ENCODE measurements at places on chromosomes 16 and 17. TPM values are rescaled to one million over a fixed set of nuclear protein-coding genes. Genes with fewer than 3 reads are reported as not detected.

Gene TUBB3
- 10.2 TPM for total RNA-seq

Gene MT4
- total RNA-seq = not detected

Gene C17orf100
- total RNA-seq = 2.3 TPM

Gene CCL17
- not detected for total RNA-seq

GRCh38 chr17:30541802-30542201, 64.6 kb downstream of the GOSR1 start:
- DNase-seq = no peak

GRCh38 chr17:6134721-6135120, 64.5 kb downstream of the WSCD1 start:
- DNase-seq = no peak

DNA sequence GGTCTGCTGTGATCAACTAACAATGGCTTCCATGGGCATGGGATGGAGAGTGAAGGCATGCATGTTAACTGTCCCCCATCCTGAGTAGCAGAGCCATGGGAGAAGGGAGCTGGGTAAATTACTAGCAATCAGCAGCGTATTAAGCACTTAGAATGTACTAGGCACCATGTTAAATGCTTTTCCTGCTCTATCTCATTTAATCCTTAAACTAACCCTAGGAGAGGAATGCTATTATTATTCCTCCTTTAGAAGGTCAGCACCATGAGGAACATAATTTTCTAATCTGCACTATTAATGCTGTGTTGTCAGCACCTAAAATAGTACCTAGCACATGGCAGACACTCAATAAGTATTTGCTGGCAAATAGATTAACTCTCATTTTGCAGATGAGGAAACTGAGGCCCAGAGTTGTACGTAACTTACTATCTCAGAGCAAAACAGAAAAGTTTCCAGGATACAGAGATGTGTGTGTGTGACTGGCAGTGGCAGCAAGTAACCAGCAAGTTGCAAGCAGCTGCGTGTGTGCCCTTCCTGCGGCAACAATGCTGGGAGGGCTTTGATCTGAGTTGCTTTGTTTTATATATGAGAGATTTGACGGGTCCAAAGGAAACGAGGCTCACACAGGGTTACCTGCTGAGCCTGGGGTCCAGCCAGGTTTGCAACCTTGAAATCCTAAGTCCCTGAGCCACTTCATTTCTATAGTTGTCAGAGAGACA, 6.5 kb upstream of the KLHL36 start:
- no peak for DNase-seq

- no peak for DNase-seq
Measured at GRCh38 chr16:87063543-87063942, 253.6 kb downstream of the C16orf95 start.

DNA sequence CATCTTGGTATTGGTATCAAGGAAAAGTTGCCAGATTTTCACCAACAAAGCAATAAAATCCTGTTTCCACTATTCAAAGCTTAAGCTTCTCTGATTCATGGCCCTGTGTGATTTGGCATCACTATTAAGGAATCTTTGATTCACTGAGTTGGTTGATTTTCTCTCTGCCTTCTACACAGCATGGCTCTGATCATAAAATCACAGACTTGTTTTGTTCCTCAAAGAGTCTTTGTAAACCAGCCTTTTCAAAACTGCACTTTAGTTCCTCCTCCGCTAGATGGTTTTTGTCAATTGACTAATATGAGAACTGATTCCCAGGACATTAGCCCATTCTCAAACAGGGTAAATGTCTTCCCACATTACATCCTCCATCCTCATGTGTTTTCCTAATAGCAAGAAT, 197.6 kb downstream of the DNAH9 start:
- no peak for DNase-seq

- DNase-seq = no peak
Measured at GRCh38 chr17:9234389-9234945, 213.2 kb downstream of the NTN1 start.

DNA sequence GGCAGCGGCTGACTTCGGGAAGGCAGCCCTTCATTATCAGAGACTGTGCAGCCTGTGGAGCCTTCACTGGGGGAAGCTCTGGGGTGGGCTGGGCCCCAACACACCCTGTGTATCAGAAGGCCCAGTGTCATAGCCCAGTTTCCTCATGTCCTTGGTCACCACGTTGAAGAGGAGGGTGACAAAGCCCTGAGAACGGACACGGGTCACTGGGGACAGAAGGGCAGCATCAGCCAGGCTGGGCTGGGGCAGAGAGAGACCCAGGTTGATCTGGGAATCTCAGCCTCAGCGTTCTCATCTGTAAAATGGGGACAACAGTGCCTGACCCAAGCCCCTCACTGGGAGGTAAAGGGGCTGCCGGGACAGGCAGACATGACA, 19.3 kb downstream of the B9D1 start:
- no peak for DNase-seq

GRCh38 chr17:30426292-30426691, 47.6 kb downstream of the CPD start:
- DNase-seq = no peak

DNA sequence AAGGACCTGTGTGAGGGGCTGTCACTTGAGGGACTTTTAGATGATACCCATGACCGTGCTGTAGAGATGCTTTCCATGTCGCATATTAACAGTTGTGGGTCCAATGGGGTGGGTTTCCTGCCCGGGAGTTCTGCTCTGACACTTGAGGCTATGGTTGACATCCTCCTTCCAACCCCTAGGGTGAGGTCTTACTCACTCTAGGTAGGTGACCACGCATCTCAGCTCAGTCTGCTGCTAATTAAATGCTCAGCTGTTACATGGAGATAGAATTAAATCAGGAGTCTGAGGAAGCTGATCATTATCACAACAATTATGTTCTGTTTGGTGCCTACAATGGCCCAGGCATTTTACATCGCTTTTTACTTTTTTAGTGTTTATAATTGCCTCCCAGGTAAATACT, 40.2 kb downstream of the OSBPL7 start:
- no peak for DNase-seq

DNA sequence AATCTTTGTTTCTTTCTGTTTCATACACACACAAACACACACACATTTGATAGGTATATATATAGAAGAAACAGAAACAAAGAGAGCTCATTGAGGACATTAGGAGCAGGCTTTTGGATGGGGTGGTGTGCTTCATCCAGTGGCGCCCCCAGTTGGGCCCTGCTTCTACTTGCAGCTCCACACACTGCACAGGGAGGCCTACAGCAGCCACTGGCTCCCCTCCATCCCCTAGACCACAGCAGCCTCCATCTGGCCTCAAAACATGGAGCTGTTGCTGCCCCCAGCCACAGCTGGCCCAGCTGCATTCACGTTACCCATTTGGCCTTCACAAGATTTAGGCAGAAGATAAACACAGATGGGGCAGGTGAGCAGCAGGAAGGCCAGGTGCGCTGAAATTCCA, 33.1 kb upstream of the NF1 start:
- no peak for DNase-seq

GRCh38 chr16:30867747-30868146, 26.1 kb downstream of the BCL7C start:
- DNase-seq = no peak

- DNase-seq = no peak
Measured at GRCh38 chr17:37650419-37651003, 7.3 kb upstream of the DDX52 start.

DNA sequence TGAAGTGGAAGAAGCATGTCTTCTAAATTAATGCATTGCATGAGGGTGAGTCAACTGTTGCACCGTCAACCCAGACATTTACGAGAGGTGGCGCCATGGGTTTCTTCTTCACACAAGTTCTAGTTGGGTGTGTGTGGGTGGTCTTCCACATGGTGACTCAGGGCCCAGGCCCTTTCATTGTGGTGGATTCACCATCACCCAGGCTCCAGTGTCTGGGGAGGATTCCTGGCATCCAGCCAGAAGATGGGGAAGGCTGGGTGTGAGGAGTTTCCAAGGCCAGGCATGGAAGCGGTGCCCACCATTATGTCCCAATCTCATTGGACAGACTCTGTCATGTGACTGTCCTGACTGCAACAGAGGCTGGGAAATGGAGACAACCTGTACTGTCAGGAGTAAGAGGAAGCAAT, 21.4 kb upstream of the JPH3 start:
- DNase-seq = no peak

GRCh38 chr17:42009170-42009569, 8.1 kb downstream of the DNAJC7 start:
- DNase-seq = no peak

GRCh38 chr17:62164747-62165722, 100.0 kb upstream of the MED13 start:
- DNase-seq = no peak

DNA sequence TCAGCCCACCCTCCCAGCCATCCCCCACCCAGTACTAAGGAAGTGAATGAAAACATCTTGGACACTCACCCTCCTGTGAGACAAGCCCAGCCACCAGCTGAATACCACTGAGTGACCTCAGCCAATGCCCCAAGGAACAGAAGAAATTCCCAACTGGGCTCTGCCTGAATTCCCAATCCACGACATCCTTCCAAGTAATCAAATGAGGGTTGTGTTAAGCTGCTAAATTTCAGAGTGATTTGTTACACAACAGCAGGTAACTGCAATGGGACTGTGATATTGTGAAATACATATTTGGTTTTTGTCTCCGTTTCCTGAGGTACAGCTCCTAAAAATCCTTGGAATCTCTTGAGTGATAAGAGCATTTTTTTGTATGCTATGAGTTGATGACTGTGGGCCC, 578.7 kb upstream of the CDH11 start:
- no peak for DNase-seq
